CD4-positive, alpha-beta T cell treated with Interferon alpha-2 for 1 hour (primary cell): ENCODE measurements at places on chromosomes 16 and 17.

- DNase-seq: no peak
These were observed 9.4 kb downstream of the BAHCC1 start for GRCh38 chr17:81404558-81405165.

- DNase-seq: no peak
These were observed 457.0 kb upstream of the CDH5 start for GRCh38 chr16:65909310-65910050.

GRCh38 chr17:28738680-28739384 is 5.0 kb upstream of the TRAF4 start:
- DNase-seq: peak; percentile 82

- no peak for DNase-seq
These were observed 5.1 kb upstream of the VPS4A start for GRCh38 chr16:69306031-69306430.

DNA sequence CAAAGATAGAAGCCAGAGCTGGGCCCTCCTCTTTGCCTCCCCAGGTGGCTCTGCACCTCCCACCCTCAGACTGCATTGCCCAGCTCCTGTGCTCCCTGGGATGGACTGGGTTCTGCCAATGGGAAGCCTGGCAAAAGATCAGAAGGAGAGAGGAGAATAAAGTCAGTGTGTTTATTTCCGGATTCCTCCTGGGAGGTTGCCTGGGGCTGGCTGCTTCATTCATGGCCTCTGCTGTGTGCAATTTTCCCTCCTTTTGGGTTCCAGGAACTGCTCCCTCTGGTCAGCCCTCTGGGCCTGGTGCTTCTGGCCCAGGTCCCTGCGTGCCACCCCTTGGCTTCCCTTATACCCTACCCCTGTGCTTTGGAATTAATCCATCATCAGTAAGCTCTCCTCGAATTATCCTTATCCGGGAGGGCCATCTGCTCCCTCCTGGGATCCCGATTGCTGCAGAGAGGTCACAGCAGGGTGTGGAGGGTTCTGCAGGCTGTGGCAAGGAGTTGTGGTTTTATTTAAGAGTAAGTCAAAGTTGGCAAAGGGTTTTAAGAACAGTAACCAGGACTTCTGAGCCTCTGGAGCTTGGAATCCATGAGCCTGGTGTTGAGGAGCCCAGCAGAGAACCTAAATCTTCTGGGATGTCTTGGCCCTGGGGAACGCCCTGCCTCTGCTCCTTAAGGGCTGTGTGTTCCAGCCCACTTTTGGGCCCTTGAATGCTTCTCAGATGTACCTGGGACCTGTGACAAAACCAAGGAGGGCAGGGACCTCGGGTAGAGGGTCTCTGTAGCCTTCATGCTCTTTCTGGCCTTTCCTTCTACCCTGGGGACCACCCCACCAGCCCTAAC is 8.2 kb upstream of the MMP2 start:
- DNase-seq: no peak

DNA sequence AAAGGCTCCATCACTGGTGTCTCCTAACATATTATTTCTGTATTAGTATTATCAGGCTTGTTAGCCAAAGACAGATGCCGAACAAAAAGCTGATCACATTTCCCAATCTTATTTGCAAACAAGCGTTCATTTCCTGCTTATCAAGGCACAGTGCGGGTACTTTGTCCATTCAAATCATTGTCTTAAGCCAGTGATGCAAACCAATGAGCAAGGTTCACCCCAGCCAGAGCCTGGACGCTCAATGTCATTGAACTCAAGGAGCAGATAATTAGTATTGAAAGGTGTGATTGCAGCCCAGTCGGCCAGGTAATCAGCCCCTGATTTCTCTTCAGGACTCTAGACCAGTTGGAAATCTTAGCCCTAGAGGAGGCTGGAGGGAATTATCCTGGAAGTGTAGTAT is 20.4 kb upstream of the SOX9 start:
- no peak for DNase-seq

- peak; percentile 64 for DNase-seq
These were observed at the start of gene SLC16A5 for GRCh38 chr17:75087558-75088453. TSS of gene SLC16A5 (plus strand) at chr17:75087954. CDS start at chr17:75093637, 5,683 bp downstream.

- no peak for DNase-seq
These were observed 178.8 kb downstream of the RAB11FIP4 start for GRCh38 chr17:31570231-31570630.

DNA sequence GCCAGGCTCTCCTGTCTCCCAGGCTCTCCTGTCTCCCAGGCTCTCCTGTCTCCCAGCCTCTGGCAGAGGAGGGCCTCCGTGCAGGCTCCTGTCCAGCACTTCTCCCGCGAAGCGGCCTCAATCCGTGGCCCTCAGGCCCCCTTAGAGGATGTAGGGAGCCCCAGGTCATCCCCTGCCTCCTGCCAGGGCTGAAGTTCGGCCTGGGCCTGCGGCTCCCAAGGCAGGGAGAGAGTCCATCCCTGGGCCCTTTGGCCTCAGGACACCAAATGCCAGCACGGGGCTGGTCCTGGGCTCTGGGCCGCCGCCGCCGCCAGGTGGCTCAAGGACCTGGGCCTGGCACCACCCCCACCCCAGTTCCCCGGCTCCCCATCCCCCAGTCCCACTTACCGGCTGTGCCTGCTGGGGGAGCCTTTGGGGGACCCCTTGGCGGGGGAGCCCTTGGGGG is 370 bp downstream of the EVPL start:
- DNase-seq: no peak
